Sciatic nerve (tissue), 2 donors: ENCODE measurements at places on chromosomes 7 and 10.

- DNase-seq: no peak
These were observed 135.8 kb downstream of the RGS10 start for GRCh38 chr10:119406601-119407253.

- DNase-seq: no peak
These were observed 11.0 kb downstream of the POT1 start for GRCh38 chr7:124918662-124919061.

- no peak for DNase-seq
These were observed 456.1 kb upstream of the FOXK1 start for GRCh38 chr7:4225881-4226523.

DNA sequence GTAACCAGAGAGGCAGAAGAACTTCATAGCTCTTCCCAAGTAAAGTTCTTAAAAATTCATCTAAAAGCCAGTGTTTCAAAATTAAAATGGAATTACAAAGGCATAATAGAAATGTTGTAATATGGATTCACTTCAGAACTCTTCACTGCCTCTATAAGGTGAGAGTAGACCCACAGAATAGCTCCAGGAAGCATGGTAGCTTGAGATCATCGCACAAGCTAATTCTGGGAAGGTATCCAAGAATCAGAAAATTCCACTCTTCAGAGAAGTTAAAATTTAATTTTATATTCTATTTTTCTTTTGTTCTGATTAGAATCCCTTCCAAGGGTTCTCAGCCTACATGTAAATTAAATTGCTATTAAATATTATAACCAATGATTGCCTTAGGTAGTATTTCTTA lies 1.5 kb upstream of the DHX32 start:
- DNase-seq: no peak

DNA sequence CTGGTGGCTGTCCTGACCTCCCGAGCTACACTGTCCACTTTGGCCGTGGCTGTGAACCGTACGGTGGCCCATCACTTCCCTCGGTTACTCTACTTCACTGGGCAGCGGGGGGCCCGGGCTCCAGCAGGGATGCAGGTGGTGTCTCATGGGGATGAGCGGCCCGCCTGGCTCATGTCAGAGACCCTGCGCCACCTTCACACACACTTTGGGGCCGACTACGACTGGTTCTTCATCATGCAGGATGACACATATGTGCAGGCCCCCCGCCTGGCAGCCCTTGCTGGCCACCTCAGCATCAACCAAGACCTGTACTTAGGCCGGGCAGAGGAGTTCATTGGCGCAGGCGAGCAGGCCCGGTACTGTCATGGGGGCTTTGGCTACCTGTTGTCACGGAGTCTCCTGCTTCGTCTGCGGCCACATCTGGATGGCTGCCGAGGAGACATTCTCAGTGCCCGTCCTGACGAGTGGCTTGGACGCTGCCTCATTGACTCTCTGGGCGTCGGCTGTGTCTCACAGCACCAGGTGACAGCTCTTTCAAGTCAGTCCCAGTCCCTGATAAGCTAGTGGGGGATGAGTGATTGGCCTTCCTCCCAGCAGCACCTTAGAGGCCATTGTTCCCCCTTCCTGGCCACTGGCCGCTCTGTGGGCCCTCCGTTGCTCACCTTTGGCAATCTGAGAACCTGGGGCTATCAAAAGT lies 3.0 kb downstream of the CHPF2 start:
- DNase-seq: no peak

DNA sequence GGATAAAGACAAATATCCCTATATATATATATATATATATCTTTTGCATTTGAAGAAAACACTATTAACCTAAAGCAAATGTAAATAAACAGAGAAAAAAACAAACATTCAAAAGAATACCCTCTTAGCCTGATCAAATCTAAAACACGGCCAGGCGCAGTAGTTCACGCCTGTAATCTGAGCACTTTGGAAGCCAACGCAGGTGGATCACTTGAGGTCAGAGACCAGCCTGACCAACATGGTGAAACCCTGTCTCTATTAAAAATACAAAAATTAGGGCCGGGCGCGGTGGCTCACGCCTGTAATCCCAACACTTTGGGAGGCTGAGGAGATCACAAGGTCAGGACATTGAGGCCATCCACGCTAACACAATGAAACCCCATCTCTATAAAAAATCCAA lies 9.2 kb downstream of the ANXA7 start:
- DNase-seq: no peak

DNA sequence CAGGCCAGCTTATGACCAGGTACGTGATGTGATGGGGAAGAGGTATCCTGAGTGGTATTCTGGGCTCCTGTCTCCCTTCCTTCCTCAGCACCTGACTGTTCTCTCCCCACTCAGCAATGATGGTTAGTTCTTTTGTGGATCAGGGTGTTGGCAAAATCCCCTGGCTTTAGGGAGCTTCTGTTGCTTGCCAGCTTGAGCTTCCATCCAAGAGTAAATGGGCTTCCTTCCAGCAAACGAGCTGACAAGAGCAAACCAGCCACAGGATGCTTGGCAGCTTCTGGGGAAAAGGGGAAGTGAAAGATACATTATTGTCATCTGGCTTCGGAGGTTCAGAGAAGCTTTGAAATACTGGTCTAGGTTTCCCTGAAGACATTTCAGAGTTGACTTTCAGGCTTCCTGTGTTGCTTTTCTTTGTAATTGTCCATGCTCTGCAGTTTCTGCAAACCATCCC lies 5.2 kb downstream of the DUSP5 start:
- no peak for DNase-seq
